ENCODE measurements at places on chromosomes 7 and 10.

GRCh38 chr7:134752006-134752760 is 27.3 kb upstream of the CALD1 start:
- DNase-seq = no peak

GRCh38 chr10:69685426-69685801 is 55.4 kb downstream of the FAM241B start:
- DNase-seq = no peak

- DNase-seq = no peak
These were observed 41.6 kb downstream of the SMNDC1 start for GRCh38 chr10:110263164-110263563.

- DNase-seq = no peak
These were observed 10.4 kb downstream of the ZNF365 start for GRCh38 chr10:62384447-62385081.

DNA sequence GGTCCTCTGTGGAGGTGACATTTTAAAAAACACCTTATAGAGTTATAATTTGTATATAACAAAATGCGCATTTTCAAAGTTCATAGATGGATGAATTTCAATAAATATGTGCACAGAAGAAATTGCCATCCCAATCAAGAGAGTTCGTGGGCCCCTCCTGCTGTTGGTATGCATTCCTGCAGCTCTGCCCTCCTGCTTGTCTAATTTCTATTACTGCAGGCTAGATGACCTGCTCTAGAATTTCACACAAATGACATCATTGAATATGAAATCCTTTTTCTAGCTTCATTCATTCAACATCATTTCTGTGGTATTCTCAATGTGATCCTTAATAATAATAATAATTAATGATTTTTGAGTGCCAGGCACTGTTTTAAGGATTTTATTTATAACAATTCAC is 348.2 kb downstream of the SDK1 start:
- DNase-seq = no peak

- DNase-seq = no peak
These were observed 146.5 kb downstream of the HGF start for GRCh38 chr7:81623251-81623855.

DNA sequence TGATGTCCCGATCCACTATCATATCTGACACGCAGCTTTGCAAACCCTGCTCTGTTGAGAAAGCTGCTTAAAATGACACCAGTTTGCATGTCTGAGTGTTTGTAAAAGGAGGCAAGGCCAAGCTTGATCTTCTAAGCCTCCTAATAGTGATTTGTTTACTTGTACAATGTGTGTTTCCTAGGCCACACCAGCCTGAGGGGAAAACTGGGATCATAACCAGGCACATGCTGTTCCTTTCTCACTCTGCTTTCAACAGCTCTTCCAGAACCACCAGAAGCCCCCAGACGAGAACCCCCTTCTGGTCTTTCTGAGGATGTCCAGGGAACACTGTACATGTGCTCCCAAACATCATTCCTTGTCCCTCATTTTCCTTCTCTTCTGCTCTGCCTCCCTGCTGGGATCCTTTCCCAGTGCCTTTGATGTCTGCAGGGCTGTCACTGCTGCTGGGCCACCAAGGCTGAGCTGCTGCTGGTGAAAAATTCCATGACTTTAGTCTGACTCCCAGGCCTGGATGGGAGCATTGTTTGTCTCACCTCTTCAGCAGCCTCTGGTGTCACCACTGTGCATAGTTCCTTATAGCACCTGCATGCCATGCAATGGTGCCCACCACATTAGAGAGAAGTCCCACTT is 4.0 kb upstream of the LGI1 start:
- no peak for DNase-seq

DNA sequence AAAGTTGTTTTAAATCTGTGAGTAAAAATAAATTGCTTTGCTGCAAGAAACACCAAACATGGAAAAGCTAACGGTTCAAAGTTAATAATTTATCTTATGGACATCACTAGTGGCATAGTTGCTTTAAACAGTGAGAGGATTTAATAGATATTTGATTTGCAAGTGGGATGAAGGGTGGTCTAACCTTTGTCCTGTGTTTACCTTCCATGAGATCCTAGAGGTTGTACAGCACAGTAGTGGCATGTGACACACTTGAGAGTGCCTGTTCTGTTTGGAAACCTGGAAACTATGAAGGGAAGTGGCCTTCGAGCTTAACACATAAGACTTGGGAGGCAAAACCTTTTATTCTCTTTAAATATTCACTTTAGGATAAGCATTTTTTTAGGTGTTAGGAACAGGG is 16.0 kb downstream of the EGFR start:
- no peak for DNase-seq

GRCh38 chr7:39304178-39304577 is 262.0 kb upstream of the YAE1 start:
- no peak for DNase-seq

- DNase-seq = no peak
These were observed 49.1 kb upstream of the MNX1 start for GRCh38 chr7:157059534-157059933.

- DNase-seq = no peak
These were observed 138.1 kb upstream of the ITGB1 start for GRCh38 chr10:33095867-33096815.

GRCh38 chr10:46520941-46521340 is 35.5 kb downstream of the GPRIN2 start:
- peak; percentile 0 for DNase-seq

DNA sequence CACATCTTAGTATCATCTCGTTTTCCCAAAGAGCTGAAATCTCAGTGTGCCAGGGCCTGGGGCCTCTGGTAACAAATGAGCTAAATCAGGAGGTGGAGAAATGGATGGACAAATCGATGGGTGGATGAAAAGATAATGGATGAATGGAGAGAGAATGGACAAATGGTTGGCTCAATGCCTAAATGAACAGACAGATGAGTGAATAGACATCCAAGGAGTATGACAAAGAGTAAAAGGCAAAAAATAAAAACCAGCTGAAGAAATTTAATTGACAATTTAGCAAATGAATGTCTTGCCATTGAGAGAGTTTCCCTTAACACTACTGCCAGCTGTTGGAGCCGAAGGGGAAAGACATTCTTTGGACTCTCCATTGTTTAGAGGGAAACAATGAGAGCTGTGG is 8.0 kb downstream of the SYCE1 start:
- no peak for DNase-seq
